ENCODE measurements at places on chromosomes 3 and 15.

GRCh38 chr3:933326-933725 is 159.5 kb upstream of the CNTN6 start:
- no peak for DNase-seq

- DNase-seq = no peak
These were observed 879 bp upstream of the EIF5A2 start for GRCh38 chr3:170909129-170909903.

DNA sequence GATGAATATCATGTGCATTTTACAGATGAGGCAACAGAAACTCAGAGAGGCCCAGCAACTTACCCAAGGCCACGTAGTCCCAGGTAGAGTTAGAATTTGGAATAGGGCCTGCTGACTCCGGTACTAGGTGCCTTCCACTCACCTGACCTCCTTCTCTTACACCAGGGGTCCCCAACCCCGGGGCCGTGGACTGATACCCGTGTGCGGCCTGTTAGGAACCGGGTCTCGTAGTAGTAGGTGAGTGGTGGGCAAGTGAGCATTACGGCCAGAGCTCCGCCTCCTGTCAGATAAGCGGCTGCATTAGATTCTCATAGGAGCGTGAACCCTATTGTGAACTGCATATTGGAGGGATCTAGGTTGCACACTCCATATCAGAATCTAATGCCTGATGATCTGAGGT is 64.8 kb downstream of the SMAD3 start:
- no peak for DNase-seq

DNA sequence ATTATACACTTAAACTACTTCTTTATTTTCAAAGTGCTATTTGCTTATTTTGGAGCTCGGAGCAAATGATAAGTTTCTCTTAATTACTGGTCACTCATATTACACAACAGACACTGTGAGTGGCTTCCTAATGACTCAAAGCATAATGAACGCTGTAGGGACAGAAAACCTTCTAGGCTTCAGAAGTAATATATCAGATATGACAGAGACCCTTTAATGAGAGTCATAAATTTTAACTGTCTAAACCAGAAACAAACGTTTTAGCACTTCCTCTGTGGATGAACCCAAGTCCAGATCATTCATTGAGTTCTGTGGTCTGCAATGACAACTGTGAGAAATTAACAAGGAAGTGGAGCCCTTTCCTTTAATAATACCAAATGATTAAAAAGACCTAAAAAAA is 66.6 kb downstream of the ARPP21 start:
- DNase-seq = no peak

- DNase-seq = no peak
These were observed 28.8 kb downstream of the RBP2 start for GRCh38 chr3:139447486-139447885.

DNA sequence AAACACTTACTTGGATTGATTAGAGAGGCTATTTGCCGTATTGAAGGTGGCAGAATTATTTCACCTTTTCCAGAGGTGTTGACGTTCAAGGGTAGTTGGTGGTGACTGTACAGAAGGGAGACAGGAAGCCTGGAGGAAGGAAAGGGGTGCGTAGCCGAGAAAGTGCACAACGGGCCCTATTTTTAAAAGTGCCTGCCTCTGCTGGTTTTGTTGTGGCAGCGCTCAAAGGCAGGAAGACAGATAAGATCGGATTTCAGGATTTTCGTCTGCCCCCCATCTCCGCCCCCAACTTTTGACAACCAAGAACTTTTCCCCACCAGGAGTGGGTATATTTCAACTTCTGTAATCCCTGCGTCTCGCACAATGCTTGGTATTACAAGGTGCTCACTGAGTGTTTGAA is 38.5 kb downstream of the SMAD3 start:
- no peak for DNase-seq

DNA sequence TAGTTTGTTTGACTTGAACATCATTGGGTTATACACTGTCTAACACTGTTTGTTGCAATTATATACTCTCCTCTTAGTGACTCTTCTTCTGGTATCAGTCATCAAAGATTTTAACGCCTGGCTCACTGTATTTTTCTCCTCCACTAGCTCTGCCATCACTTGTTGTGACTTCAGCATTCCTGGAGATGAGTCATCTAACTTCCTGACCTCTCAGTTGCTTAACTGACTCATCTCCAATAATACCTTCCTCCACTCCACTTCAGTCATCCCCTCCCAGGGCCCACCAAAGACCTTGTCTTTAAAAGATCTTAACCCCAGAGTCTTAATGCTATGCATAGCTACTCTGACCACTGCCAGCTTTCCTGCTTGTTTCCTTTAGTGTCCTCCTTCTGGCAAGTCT is 28.6 kb upstream of the CLSTN2 start:
- no peak for DNase-seq

DNA sequence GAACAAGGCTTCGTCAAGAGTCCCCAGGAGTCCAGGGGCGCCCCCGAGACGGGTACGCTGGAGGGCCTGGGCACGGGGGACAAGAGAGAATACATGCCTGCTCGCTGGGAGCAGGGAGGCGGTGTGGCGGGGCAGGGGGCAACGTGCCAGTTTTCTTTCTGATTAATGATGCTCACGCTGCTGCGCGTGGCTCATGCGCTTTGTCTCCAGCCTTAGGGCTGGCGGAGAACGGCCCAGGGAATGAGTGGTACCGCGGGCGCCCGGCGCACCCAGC is 408 bp upstream of the ARPP21 start:
- no peak for DNase-seq

- peak; percentile 13 for DNase-seq
These were observed 435.8 kb downstream of the SHQ1 start for GRCh38 chr3:72412340-72412956.

DNA sequence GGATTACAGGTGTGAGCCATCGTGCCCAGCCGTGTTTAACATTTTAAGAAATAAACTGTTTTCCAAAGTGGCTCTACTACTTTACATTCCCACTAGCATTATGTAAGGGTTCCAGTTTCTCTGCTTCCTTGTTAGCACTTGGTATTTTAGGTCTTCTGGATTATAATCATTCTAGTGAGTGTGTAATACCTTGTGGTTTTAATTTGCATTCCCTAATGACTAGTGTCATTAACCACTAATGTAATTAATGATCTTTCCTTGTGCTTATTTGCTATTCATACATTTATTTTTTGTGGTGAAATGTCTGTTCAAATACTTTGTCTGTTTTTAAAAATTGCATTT is 30.7 kb downstream of the ARIH2 start:
- no peak for DNase-seq

GRCh38 chr15:51044037-51044727 is 50.5 kb downstream of the TNFAIP8L3 start:
- no peak for DNase-seq

GRCh38 chr3:72848703-72849081 is 447 bp upstream of the SHQ1 start:
- peak; percentile 87 for DNase-seq

- DNase-seq = no peak
These were observed 1.4 kb downstream of the MGLL start for GRCh38 chr3:127820826-127821313.

DNA sequence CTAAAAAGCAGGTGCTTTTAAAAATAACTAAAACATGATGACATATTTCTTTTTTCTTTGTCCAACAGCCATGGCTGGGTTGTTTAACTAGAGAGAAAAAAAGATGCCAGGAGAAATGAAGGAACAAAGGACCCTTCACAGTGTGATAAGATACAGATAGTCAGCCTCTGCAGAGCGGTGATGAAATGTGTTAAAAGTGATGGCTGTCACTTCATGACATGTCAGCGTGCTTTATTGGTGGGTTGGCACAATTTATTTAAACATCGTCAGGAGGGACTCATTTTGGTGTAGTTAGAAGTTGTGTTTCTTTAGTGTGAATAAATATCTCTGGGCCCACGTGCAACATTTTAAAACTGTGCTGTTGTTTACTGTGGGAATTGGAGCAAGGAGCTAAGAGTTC is 887.4 kb upstream of the CFAP20DC start:
- no peak for DNase-seq

GRCh38 chr3:59850417-59850816 is 800.6 kb upstream of the CFAP20DC start:
- DNase-seq = no peak

GRCh38 chr15:86060674-86061073 is 19.0 kb upstream of the AGBL1 start:
- no peak for DNase-seq

DNA sequence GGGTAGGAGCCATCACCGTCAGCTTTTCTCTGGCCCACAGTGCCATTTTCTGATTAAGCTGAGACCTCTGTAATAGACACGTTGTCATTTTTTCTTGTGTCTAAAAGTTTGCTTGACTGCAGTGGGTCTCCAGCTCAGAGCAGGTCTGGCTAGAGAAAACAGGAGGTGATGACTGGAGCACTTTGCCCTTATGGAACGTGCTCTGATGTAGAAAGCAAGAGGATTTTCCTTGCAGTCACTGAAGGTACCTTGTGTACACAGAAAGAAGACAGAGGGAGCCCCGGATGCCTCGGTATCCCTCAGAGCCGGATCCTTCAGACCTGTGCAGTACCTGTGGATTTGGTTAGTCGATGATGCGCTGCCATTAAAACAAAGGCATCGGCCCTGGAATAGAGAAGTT is 76.2 kb downstream of the IGF1R start:
- no peak for DNase-seq

- DNase-seq = no peak
These were observed 108.1 kb downstream of the USP13 start for GRCh38 chr3:179760944-179761343.

DNA sequence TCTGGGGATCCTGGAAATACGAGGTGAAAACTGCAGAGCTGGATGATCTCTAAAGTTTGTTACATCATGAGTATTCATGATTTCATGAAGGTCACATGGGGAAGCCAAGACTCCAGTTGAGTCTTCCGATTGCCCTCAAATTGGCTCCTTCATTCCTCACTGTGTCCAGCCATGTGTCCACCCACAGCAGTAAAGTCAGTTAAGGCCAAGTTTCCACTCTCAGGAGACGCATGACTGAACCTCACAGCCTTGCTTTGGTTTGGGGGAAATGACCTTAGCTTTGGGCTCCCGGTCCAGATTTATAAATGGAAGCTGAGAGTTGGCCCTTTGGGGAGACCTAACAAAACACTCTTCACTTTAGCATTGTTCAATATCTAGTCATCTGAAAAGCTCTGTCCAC is 289.7 kb upstream of the MCTP2 start:
- no peak for DNase-seq

DNA sequence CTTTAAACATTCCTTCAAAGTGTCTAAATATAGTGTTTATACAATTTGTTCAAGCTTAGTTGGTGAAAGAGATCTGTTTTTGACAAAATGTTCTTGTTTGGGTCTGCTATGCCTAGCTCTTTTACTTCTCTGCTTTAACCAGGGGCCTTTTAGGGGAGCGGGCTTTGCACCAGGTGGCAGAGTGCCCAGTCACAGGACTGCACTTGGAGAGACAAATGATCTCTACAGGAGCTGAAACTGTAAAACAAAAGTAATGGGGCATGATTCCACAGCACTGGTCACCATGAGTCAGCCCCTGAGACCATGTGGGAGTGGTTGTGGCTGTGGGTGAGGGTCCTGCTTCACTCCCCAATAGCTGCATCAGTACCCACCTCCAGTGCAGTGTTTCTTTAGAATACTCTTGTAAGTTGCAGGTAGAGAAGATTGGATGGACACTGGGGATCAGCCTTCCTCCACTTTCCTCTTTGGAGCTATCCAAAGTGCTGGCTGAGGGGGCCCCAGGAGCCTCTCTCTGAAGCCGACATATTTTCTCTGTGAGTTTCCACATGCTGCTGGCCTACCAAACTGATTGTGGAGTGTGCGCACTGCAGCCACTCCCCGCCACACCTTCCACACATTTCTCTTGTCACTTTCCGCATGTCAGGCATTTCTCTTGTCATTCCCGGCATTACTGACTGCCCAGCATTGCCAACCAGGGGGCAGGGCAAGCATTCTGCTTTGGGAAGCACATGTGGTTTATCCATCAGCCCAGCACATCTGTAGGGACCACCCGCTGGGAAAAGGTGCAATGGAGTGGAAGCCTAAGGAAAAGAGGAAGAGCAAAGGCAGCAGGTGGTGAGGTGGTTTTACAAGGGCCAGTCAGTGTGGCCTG is 110.0 kb downstream of the EPHB1 start:
- DNase-seq = no peak

DNA sequence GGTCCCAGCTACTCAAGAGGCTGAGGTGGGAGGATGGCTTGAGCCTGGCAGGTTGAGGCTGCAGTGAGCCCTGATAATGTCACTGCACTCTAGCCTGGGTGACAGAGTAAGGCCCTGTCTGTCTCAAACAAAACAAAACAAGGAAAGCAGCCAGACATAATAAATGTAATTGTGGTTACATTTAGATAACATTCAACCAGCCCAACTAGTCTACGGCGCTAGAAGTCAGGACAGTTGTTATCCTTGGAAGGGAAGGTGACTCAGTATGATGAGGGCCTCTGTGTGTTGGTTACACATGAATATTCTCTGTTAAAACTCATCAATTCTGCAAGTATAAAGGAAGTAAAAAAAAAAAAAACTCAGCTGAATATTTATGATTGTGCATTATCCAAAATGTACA is 27.0 kb upstream of the CSPG5 start:
- DNase-seq = no peak

DNA sequence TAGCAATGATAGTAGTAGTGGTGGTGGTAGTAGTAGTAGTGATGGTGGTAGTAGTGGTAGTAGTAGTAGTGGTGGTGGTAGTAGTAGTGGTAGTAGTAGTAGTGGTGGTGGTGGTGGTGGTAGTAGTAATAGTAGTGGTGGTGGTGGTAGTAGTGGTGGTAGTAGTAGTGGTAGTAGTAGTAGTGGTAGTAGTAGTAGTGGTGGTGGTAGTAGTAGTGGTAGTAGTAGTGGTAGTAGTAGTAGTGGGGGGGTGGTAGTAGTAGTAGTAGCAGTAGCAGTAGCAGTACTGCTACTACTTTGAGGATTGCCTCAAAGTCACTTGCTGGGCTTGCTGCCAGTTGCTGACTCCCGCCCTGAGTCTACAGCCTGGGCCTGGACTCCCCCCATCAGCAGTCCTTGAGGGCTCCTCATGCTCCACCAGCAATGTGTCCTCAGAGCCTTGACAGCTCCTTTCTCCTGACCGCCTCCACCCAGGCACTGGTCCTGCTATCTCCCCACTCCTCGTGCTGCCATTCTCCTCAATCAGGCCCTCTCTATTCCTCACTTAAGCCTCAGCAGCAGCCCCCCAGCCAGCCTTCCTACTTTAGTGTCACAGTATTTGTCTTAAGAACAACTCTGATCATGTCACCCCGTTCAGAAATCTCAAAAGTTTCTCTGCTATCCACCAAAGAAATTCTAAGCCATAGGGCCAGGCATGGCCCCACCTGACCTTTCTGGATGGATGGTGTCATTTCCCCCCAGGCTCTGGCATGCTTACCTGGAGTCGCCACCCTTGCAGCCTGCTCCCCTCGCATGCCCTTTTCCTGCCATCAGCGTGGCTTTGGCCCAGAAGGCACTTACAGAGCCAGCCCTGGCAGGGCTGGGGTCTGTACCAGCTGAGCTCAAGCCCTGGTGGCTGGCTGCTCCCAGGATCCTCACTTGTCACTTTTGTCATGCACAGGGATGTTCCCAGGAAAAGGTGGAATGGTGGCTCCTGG is 45.6 kb downstream of the DLEC1 start:
- no peak for DNase-seq

All from AML-193 (cell line).